Dermis microvascular lymphatic vessel endothelial cell (primary cell): ENCODE measurements at places on chromosomes 11 and 22. TPM values are rescaled to one million over a fixed set of nuclear protein-coding genes. Genes with fewer than 3 reads are reported as not detected.

The THOC5 gene
- total RNA-seq = 28.1 and 32.1 TPM in 2 replicates

The OR51I1 gene
- 0.13 TPM in 1 of 2 replicates, not detected in the other for total RNA-seq

The GVQW3 gene
- total RNA-seq = 0.38 and 0.51 TPM in 2 replicates

The SLC22A8 gene
- not detected in 2 replicates for total RNA-seq

GRCh38 chr11:100632941-100633452 is 54.1 kb upstream of the ARHGAP42 start:
- DNase-seq = peak; percentile 84

GRCh38 chr11:61297341-61297740 is 2.2 kb upstream of the VWCE start:
- no peak for DNase-seq

GRCh38 chr11:131868629-131869507 is 498.5 kb downstream of the NTM start:
- DNase-seq = no peak

DNA sequence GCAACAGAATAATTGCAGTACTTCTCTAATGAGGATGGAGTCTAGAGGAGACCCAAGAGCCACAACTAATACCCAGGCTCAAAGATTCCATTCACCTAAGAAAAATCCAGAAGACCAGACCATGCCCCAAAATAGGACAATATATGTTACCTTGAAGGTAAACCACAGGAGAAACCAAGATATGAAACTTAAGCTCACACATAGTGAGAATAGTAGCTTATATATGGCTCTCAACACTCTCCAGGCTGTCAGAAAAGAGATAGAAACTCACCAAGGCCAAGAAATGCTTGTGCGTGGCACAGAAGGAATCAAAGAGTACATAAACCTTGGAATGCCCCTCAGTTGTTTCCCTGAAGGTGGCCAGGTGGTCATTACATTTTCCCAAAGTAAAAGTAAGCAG is 9.1 kb downstream of the FAM111A start:
- DNase-seq = no peak

DNA sequence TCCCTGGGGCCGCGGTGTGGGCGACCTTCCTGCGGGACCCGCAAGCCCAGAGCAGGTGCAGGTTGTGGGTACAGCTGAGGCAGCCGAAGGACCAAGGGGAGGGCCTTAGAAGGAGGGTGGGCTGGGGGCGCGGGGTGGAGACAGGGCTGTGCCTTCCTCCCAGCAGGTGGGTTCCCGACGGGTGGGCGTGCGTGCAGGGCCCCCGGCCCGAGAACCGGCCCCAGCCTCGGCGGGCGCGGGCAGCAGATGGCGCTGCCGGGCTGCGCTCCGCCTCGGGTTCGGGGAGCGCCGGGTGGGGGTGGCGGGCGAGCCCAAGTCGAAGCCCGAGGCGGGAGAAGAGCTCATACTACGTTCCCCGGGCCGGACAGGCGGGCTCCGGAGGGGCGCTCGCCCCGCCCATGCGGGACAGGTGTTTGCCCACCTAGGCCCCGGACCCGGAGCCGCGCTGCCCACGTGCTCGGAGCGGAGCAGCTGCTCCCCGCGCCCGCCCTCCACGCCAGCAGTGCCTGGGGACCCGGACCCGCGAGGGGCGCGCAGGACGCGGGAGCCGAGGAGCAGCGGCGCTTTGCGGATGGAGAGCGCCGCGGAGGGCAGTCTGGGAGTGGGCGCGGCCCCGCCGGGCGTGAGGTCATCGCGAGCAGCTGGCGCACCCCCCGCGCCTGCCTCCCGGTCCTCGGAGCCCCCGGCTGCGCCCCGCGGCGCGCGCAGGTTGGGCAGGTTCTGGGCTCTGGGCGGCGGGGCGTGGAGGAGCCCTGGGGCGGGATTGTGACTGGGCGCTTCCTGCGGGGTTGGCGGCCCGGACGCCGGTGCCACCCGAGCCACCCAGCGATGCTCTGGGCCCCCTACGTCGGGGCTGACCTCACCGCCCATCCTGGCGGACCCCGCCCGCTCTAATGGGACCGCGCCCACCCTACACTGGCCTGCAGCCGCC is 25.3 kb downstream of the DUSP8 start:
- DNase-seq = peak; percentile 48

DNA sequence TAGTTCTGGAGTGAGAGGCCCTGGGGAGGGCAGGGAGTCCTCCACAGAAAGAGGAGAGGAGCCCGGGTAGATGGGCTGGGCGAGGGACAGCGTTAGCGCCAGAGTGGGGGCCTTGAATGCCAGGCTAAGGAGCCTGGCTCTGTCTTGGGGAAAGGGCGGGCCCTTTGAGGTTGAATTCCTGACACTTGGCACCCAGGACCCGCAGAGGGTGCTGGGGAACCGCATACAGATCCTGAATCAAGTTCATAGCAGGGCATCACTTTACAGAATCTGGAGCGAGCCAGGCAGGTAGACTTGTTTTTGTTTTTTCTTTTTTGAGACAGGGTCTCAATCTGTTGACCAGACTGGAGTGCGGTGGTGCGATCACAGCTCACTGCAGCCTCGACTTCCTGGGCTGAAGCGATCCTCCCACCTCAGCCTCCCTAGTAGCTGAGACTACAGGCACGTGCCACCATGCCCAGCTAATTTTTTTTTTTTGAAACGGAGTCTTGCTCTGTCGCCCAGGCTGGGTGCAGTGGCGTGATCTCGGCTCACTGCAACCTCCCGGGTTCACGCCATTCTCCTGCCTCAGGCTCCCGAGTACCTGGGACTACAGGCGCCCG is 6.1 kb downstream of the CARNS1 start:
- DNase-seq = no peak

DNA sequence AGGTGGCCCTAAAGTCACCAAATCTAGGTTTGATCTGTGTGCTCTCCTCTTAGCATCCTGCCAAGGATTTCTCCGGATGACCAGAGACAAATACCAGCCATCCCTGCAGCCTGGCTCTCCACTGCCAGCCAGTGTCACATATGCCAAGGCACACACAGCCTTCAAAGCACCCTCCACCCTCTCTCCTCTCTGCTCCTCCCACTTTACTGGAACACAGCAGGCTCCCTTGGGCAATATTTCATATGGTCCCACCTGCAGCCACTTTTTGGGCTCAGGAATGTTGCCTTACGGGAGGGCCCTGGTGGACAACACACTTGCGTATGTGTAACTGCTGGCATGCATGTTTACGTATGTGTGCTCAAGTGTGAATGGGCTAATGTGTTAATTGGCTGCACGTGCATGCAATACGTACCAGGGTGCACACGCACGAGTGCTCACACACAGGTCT is 183.9 kb downstream of the CEP164 start:
- DNase-seq = no peak

DNA sequence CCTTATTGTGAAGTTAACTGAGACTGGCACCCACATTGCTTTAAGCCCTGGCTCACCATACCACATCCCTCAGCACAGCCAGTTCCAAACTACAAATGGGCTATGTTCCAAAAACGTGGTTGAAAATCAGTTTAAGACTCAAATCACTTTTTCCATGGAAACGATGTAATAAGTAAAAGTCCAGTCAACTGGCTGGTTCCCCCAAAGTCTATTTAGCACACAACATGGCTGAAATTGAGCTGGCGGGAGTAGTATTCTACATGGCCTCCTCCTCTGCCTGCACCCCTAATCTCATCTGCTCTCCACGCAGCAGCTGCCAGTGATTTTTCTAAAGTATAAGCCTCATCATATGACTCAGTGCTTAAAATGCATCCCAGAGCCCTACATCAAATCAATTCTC is 40.9 kb upstream of the BIRC3 start:
- DNase-seq = no peak

DNA sequence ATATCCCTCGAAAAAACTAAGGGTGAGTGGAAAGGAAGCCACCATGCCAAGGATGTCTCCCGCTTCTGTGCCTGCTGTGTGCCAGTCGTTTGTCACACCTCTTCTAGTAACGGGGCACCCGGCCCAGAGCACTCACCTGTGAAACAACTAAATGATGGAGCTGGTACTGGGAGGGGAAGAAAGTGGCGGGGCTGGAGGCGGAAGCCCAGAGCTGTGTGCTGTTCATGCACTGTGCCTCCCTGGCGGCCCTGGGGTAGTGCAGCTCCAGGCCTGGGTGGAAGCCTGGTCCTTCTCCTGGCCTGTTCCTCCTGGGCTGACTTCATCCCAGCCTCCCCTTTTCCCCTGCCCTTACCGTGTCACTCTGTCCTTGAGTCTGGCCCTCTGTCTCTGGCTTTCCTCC is 130.2 kb downstream of the CEP164 start:
- DNase-seq = no peak

- peak; percentile 75 for DNase-seq
Measured at GRCh38 chr22:38272373-38273134, at the start of gene TMEM184B. TSS of gene TMEM184B (minus strand) at chr22:38273010. CDS start at chr22:38247961, 25,049 bp downstream.
